ENCODE measurements at places on chromosomes 2 and 18. TPM values are rescaled to one million over a fixed set of nuclear protein-coding genes. Genes with fewer than 3 reads are reported as not detected.

DNA sequence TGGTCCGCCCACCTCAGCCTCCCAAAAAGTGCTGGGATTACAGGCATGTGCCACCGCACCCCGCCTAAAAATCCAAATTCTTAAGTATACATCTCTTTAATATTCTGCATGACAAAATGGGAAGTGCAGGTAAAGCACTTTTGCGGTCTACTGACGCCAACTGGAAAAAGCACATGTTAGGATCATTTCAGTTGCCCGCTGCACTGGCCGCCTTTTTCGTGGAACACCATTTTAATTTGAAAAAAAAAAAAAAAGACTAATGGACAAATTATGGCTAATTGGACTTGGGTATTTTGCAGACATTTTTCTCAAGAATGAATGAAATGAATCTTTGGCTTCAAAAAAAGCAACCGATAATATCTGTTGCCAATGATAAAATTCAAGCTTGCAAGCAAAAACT is 129.3 kb upstream of the GPC1 start:
- DNase-seq: no peak

MGAT4A gene
- 38.3 TPM for total RNA-seq

DNA sequence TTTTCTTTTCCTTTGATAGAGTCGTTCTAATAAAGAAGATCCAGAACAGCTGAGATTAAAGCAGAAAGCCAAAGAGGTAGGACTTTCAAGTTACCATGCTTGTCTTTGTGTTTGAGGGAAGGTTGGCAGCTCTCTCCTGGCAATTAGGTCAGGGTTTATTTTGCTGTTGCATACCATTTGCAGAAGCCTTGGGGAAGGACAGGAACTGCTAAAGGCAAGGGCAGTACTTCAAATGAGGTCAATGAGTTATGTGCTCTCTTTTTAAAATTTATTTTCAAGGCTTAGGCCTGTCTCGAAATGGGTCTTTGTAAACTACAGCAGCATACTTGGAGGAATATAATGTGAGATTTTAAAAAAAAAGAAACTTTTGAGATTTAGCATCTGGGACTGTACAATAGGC is 108.9 kb downstream of the TAF4B start:
- no peak for DNase-seq

DNA sequence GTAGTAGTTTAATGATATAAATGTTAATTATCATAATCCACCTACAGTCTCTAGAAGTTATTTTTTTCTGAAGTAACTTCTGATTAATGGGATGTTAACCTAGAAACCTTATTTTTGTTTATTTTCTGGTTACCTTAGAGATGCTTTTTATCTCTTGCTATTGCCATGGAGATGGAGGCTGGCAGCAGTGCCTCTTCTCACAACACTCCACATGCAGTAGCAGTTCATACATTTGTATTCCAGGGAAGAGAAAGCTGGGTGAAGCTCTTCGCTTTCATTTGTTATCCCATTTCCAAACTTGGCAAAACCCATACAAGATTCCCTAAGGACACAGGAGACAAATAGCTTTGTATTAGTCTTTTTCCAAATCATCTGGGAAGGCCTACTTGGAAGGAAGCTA is 1794.1 kb upstream of the LRRTM1 start:
- DNase-seq: no peak

GRCh38 chr2:171430516-171431410 is 3.0 kb downstream of the METTL8 start:
- DNase-seq: no peak

- DNase-seq: no peak
Observed at GRCh38 chr18:79617511-79618500, 61.8 kb upstream of the CTDP1 start.

UGT1A8 gene
- not detected for total RNA-seq

GRCh38 chr2:124804014-124804940 is 779.2 kb downstream of the CNTNAP5 start:
- DNase-seq: peak; percentile 1

GRCh38 chr2:117774716-117775115 is 39.8 kb upstream of the DDX18 start:
- DNase-seq: no peak
